ENCODE measurements at places on chromosomes 16 and 17.

GRCh38 chr16:84884596-84885341, 65.0 kb downstream of the CRISPLD2 start:
- no peak for DNase-seq

GRCh38 chr16:29720703-29721102, 25.1 kb downstream of the C16orf54 start:
- no peak for DNase-seq

GRCh38 chr17:57724026-57724728, 20.9 kb downstream of the CCDC182 start:
- peak; percentile 26 for DNase-seq

DNA sequence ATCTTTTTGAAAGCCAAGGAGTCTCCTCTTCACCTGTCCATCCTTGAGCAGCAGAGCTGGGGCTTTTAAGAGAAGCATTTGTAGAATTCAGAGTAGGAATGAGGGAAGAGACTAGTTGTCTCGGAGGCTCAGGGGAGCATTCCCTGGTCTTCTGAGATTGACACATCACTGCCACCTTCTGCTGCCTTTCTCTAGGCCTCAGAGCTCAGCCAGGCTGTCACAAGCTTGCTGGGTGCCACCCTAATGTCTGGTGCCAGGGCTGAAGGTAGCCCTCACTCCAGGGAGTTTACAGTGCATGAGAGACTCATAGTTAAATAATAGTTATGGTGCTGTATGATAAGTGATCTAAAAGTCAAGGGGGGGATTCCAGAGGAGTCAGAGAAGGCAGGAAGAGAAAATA, 39.7 kb downstream of the B9D1 start:
- no peak for DNase-seq

GRCh38 chr16:19236561-19237209, 48.8 kb upstream of the CLEC19A start:
- DNase-seq: no peak

- DNase-seq: peak; percentile 62
Measured at GRCh38 chr17:74957935-74958740, 14.4 kb downstream of the HID1 start.

Measured in GM18507 (cell line).